ENCODE measurements at places on chromosomes 4 and X.

DNA sequence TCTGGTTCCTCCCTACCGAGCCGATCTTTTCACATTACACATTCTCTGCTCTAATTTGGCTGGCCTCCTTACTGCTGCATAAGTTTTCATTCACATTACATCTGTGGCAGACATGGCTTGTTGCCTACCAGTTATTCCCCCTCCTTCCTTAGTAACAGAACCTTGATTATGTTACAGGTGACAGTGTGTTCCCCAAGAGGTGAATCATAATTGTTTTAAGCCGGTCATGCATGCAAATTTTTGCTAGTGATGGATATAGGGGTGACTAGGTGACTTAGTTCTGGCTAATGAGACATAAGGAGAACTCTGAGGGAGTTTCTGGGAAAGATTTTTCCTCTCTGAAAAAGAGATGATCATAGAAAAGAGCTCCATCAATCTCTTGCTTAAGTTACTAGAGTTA lies 8.4 kb upstream of the LAMP2 start:
- peak; percentile 44 for DNase-seq

GRCh38 chr4:1026115-1026514 lies 14.7 kb downstream of the FGFRL1 start:
- DNase-seq, result peak; percentile 19

DNA sequence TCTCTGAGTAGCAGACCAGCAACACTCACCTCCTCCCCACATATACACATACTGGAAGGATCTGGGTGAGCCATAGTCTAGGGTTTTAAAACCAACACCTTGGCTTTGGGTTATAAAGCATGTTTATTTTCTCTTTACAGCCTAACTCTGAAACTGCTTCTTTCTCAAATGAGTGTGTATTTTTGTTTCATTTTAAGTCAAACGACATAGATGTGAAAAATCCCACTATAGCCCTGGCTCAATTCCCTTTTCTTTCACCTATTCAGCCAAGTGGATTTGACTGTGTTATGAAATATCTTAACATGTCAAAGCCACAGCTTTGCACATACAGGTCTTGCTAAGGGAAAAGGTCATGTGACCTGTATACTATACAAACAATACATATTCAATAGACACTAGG lies 13.8 kb downstream of the NEXMIF start:
- DNase-seq, result no peak

DNA sequence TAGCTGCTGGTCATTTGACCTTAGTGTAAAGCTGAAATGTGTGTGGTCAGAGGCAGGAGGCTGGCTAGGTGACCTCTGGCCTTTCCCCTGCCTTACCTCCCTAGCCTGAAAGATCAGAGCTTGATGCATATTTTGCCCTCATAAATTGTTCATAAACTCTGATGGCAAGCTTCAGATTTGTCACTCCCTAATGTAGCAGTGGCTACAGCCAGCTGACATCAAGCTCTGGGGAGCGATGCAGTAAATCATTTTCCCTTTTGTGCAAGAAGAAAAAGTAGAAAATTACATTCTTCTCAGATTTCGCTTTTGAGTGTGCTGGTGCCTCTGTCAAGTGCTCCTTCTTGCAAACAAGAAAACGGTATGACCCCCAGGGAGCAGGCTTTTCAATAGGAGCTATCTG lies 87.7 kb upstream of the MAGEA4 start:
- no peak for DNase-seq

DNA sequence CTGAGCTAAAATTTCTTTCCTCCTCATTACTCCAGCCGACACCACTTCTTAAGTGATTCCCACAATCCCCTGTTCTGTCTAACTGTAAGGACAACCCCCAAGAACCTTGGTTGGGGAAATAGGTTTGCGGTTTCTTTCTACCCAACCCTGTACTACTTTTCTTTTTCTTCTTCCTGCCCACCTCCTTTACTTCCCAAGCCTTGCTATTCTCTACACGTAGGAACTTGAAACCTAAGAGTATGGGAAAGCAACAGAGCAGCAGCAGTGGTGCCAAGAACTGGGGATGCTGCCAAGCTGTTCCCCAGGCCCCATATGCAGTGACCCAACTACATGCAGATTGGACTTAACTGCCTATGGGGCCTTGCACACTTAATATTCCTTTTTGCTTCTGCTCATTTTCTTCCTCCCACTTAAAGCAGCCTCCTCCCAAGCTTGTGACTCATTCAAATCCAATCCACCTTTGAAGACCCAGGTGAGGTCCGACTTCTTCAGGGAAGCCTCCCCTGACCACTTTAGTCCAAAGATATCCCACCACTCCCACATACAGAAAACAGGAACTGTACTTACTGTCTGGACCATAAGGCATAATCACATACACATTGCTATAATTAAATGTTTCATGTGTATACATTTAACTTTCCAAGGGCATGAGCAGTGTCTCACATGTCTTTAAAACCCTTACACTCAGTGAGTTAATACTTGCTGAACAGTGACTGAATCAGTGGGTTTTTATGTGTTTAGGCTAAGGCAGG lies 1.7 kb downstream of the FAM120C start:
- peak; percentile 21 for DNase-seq

DNA sequence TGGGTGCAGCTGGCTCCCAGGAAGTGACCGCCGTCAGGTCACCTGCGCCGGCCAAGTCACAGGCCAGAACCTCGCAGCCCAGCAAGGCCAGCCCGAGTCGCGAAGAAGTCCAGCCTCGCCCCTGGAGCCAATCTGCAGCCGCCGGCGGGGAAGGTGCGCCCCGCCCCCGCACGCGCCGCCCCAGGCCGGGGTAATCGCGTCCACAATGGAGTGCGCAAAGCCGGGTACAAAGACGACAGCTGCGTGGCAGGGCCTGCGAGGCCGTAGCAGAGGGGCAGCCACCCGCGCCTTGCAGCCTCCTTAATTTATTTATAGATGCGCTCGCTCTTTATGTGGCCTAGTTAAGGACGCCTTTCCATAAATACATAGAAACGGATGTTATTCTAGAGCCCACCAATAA lies 139.4 kb upstream of the CPEB2 start:
- DNase-seq, result no peak

DNA sequence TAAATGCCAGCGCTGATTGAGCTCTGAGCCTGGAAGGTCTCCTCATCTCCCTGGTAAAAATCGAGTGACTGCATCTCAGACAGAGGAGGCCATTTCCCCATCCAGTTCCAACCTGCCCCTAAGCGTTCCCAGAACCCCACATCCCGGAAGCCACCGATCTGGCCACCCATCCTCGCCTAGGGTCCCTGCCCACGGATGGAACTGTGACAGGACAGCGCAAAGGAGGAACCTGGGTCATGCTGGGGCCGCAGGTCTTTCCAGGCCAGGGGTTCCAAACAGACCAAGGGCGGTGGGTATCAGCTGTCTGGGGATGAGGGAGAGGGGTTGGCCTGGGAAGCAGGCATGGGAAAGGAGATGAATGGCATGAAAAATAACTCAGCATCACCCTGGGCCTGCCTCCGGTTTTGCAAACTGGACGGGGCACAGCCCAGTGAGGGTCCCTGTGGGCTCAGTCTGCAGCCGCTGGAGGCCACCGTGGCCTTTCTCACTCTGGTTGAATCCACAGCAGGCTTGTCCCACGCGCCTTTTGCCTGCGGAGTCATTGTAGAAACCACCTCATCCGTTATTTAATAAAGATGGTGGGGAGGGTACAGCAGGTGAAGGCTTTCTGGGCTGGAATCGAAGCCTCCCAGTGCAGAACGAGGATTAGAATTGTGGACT lies 49.1 kb downstream of the ABLIM2 start:
- DNase-seq, result no peak

- DNase-seq, result no peak
These were observed 81.2 kb downstream of the APOOL start for GRCh38 chrX:85084770-85085393.

- no peak for DNase-seq
These were observed 22.5 kb upstream of the ARHGAP6 start for GRCh38 chrX:11688201-11688600.

DNA sequence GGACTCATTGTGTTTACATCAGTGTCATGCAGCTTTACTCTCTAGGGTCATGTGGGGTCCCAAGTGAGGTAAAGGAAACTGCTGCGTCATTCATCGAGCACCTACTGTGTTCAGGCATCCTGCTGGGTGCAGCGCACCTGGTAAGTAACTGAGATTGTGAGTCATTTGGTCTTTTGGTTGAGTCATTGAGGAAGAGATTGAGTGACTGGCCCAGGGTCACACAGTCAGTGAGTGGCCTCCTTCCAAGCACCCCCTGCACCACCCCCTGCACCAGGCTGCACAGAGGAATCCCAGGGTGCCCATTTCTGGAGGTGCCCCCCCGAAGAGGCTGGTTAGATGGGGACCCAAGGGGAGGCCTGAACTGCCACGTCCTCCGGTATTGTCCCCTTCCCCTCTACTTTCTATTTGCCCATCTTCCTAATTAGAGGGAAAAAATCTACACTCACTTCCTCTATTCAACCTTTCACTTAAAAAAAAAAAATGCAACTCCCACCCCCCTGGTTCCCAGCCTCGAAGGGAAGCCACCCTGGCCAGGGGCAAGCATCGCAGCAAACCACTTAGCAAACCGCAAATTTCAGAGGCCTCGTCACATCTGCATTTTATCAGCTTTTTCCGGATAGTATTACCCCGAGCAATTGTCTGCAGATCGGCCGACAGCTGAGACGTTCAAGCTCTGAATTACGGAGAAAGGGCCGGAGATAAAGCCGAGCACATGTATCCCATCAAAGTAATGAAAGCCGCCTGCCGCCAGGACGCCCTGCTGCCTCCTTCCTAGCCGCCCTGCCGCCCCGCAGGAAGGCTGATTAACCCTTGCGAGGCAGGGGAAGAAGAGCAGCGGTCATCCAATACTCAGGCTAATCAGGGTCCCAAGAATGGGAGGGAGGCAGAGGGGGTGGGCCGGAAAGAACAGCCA lies 96.3 kb upstream of the MSX1 start:
- DNase-seq, result peak; percentile 73

- DNase-seq, result no peak
These were observed 2254.4 kb downstream of the ARAP2 start for GRCh38 chr4:33989820-33990443.

GRCh38 chr4:1449475-1449832 lies 43.2 kb upstream of the NKX1-1 start:
- no peak for DNase-seq

- DNase-seq, result peak; percentile 37
These were observed 1.1 kb downstream of the HCFC1 start for GRCh38 chrX:153970357-153971123.

DNA sequence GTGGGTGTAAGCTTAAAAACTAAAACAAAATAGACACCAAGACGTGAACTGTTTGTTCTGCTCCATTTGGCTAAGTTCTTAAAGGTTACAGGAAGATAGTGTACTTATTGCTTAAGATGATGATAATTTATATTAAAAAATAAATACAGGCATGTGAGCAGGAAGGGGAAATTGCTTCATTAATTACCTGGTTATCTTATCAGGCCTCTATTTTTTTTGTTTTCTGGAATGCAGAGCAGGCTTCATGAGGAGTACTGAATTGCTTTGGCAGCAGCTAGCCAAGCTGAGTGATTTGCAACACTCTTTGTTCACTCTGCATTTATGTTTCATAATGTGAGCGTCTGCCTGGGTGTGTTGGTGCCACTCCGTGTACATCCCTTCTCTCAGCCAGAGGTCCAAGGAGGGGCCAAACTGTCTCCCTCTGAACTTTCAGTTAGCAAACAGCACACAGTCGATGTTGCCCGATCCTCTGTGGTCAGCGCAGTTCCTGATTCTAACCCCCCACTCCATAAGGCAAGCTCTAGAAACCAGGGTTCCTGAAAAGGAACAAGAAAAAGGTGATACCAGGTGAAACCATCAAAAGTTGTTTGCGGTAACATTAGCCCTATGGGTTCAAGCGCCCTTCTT lies 348.2 kb downstream of the SPRY1 start:
- DNase-seq, result no peak

Measured in RCC 7860 (cell line).